Left hindlimb (tissue), 1 donor: ENCODE measurements at places on chromosomes 16 and 17.
A peak's percentile ranks its signal among the peaks of the same experiment; 100 is the strongest.

GRCh38 chr17:80890921-80891396 lies 100.7 kb upstream of the CHMP6 start:
- no peak for DNase-seq

DNA sequence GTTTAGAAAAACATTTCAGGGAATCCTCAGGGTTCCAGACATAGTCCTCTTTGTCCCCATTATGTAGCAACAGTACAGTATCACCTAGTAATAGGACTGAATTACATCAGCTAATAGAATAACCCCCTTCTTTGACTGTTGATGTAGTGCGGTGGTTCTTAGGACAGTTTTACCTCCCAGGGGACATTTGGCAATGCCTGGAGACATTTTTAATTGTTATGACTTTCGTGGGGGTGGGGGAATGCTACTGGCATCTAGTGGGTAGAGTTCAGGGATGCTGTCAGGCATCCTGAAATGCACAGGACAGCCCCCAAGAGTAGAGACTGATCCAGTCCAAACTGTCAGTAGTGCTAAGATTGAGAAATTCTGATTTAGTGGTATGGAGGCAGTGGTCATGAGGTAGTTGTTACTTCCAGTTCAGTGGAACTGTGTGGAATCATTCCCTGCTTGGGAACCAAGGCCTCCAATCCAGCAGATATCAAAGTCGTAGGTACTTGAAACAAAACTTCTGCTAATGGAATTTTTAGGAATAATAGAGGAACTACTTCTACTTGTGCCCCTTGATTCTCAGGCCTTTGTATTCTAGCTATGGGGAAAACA lies 20.3 kb downstream of the NF1 start:
- no peak for DNase-seq

- DNase-seq = no peak
Observed at GRCh38 chr17:57471868-57472368, 215.6 kb downstream of the MSI2 start.

- DNase-seq = peak; percentile 48
Observed at GRCh38 chr17:57707892-57708291, 37.2 kb downstream of the CCDC182 start.

DNA sequence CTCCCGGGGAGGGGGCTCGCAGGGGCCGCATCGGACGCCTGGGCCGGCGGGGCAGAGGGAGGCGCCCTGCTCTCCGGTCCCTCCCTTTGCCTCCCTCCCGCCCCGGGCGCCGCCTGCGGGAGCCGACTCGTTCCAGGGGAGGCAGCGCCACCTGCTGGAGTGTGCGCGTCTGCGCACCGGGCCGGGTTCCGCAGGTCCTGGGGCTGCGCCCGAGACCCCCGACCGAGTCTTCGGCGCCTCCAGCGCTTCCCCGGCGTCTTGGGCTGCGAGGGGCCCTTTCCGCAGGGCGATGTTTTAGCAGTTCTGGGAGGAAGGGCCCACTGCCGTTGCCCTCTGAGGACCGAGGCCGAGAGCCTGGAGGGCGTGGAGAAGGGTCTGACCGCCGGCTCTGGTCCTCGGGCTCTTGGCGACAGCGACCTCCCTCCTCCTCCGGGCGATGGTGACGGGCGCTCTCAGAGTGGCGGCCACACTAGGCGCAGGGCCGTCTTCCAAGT lies 106.3 kb downstream of the SEC14L1 start:
- DNase-seq = peak; percentile 89

DNA sequence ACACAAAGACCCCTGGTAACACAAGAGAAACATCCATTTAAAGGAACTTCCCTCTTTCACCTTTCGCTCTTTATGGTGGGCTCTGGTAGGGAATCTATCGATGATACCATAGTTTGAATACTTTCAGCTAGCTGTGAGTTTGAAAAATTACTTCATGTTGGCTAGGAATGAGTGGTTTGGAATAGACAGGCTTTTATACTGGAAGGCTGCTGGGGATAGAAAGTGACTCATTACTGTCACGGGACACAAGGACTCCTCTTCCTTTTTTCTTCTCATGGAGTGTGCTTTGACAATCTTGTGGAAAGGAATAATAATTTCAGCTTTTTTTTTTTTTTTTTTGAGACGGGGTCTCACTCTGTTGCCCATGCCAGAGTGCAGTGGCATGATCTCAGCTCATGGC lies 76.9 kb downstream of the CYB561 start:
- no peak for DNase-seq

GRCh38 chr17:53950207-53950857 lies 127.6 kb downstream of the KIF2B start:
- DNase-seq = no peak
